Naive thymus-derived CD8-positive, alpha-beta T cell (primary cell): ENCODE measurements at places on chromosomes 5 and 9. TPM values are rescaled to one million over a fixed set of nuclear protein-coding genes. Genes with fewer than 3 reads are reported as not detected.
A peak's percentile ranks its signal among the peaks of the same experiment; 100 is the strongest.

DNA sequence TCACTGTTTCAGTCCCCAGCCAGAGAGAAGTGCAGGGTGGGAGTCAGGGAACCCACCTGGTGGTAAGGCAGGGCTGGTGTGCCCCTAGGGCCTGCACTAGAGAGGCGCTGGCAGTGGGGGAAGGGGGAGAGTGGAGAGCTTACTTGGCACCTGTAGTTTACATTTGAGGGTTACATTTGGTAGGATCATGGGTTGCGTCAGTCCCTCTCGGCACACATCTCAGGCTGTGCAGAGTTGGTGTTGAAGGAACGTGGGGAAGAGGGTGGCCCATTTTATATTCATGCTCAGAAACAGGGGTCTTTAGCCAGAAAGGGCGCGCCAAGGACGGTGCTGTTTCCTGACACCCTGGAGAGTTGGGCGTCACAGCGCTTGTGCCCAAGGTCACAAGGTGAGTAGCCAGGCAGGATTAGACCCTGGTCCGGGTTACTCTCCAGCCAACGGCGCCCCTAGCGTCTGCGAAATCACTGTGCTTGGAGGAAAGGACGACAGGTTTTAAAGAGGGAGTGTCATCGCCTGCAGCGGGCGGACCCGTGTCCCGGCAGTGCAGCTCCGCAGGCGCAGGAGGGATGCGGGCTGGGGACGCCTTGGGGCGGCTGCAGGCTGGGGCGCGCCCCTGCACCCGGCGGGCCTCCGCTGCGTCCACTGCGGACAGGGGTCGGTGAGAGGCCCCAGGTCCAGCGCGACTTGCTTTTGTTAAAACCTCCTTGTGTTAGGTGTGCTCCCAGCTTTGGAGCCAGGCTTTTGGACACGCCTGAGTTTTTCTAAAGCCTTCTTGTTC, 272.6 kb downstream of the FANCC start:
- DNase-seq, result no peak

GRCh38 chr9:134179918-134180785, 15.8 kb upstream of the RNU6ATAC start:
- no peak for DNase-seq

GRCh38 chr9:33742519-33742918, 52.8 kb upstream of the PRSS3 start:
- no peak for DNase-seq

Gene SAXO1
- total RNA-seq, result 0.38 TPM

GRCh38 chr5:158838781-158839180, 260.9 kb downstream of the EBF1 start:
- DNase-seq, result no peak

Gene FGF10
- total RNA-seq, result not detected

DNA sequence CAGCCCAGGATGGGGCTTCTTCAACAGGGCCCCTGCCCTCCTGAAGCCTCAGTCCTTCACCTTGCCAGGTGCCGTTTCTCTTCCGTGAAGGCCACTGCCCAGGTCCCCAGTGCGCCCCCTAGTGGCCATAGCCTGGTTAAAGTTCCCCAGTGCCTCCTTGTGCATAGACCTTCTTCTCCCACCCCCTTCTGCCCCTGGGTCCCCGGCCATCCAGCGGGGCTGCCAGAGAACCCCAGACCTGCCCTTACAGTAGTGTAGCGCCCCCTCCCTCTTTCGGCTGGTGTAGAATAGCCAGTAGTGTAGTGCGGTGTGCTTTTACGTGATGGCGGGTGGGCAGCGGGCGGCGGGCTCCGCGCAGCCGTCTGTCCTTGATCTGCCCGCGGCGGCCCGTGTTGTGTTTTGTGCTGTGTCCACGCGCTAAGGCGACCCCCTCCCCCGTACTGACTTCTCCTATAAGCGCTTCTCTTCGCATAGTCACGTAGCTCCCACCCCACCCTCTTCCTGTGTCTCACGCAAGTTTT, 23.6 kb downstream of the PCDHGC5 start:
- peak; percentile 79 for DNase-seq
